NCI-H524 treated with DMSO at 0.1 percent for 48 hours (cell line): ENCODE measurements at places on chromosomes 12 and 14.

GRCh38 chr14:60116181-60116580, 24.5 kb downstream of the PCNX4 start:
- DNase-seq: no peak

GRCh38 chr14:67784244-67784823, 32.1 kb downstream of the ZFYVE26 start:
- DNase-seq: no peak

DNA sequence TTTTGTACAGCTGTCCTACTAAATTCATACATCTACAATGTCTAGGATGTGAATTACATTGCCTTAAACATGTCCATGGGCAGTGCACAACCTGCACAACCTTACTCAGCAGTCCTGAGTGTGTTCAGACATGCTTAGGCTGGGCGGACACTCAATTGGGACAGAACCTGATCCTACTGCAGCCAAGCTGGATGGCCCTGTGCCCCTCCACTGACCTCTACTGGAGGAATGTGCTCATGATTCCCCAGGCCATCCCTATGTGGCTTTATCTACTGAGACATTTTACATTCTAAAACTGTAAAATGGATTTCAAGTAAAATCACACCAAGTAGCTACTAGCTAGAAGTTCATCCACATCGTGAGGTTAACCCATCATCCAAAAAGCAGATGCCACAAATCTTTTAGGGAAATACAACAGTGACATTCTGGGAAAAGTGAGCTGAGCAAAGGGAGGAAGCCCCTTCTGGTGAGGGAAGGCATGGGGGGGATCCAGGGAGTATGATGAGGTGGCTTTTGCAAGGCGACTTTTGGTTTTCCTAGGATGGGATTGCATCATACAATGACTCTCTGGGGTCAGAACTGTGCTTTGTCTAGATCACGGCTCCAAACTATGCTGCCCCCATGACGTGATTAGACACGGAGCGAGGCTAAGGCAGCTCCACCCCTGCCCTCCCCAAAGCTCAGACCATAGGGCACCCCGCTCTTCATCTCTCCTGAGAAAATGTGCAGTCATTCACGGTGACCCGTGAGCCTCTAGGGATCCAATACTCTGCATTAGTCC, 911.7 kb upstream of the TMEM132C start:
- no peak for DNase-seq

- no peak for DNase-seq
Observed at GRCh38 chr12:104654665-104655609, 198.2 kb downstream of the CHST11 start.

GRCh38 chr12:15698377-15698871, 90.8 kb downstream of the EPS8 start:
- DNase-seq: no peak

GRCh38 chr14:70934502-70935134, 27.4 kb downstream of the PCNX1 start:
- no peak for DNase-seq

DNA sequence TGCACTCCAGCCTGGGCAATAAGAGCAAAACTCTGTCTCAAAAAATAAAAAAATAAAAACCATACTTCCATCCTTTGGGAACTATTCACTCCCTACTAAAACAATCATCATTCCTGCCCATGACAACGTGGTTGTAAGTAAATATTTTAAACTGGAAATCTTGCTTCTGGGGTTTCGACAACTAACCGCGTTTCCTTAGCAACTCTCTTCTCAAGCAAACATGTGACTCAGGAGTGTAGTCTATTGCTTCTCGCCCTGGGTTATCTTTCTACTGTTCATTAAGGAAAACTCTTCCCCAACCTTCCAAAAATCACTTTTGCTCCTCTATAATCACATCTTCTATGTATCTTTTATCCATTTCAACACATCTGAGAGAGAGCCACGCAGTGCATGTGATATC, 21.8 kb downstream of the APPL2 start:
- DNase-seq: no peak

DNA sequence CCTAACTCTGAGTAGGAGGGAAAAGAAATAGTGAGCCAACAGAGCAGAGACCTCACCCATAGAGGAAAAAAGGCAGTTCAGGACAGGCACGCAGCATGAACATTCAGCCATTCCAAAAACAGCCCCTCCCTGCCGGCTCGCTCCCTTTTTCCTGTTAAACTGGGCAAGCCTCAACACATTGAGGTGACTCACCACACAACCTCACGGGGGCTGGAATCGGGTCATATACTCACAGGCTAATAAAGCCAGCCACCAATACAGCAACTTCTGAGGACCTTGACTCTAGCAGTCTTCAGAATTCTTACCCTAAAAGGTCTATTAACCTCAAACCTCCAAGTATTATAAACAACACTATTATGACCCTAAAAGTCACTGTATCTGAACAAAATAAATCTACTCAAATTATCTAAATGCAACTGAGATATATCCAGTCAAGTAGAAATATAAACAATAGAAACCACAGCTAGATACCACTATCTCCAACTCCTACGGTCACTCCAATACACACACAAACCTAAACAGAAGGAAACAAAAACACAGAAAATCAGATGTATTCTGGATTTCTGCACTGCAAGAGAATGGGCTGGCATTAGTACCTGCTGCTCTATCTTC, 6.3 kb downstream of the YBX3 start:
- DNase-seq: no peak

DNA sequence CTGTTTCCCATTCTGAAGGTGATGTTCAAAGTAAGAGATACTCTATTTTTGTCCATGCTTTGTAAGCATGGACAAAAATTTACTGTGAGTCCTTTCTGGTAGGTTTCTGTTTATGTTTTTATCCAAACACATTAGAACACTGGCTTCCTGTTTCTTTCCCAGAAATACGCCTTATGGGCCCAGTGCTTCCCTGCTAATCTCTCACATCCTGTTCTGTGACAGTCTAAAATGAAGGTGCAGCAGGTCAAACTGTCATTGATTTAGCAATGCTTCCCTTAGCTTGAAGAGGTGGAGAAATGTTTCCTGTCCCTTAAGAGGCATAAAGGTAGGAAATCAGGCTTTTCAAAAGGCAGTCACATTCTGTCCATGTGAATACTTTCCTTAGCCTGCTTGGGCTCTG, 305.6 kb downstream of the RPS29 start:
- DNase-seq: no peak

DNA sequence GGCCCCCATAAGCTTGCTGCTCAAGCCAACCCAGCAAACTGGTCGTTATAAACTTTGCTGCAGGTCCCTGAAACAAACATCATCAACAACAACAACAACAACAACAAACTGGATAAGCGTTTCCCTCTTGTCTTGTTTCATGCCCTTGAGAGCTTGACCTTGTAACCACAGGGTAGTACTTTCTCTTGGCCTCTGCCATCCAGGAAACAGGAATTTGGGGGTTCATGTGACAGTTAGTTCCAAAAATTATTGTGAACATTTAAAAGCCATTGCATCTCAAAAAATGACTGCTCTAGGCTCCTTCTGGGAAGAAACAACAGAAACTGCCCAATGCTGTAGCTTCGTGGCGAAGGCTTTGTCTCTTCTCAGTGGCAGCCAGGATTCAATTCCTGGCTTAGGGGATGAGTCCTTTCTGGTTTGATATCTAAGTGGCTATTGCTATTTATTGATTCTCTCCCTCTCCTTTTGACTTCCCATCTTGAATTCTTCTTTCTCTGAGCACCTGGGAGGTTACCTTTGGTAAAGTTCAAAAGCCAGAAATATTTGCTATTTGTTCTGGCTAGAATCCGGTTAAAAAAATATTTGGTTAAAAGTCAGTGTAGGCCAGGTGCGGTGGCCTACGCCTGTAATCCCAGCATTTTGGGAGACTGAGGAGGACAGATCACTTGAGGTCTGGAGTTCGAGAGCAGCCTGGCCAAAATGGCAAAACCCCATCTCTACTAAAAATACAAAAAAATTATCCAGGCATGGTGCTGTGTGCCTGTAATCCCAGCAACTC, 52.0 kb upstream of the CPM start:
- DNase-seq: no peak

DNA sequence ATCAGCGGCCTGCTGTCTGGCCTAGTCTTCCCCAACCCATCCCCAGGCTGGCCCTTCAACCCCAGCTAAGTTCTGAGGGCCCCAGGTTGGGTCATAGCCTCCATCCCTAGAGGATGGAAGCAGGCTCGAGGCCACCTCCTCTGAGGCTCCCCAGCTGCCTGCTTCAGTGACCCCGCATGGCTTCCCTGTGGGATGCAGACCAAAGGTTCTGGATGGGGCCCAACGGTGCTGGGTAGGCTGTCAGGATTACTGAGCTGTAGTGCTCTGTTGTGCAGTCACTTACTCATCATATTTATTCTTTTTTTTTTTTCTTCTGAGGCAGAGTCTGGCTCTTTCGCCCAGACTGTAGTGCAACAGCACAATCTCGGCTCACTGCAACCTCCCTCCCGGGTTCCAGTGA, 92.0 kb downstream of the IRF2BPL start:
- DNase-seq: no peak

- no peak for DNase-seq
Observed at GRCh38 chr14:70149596-70150165, 39.1 kb downstream of the SLC8A3 start.

DNA sequence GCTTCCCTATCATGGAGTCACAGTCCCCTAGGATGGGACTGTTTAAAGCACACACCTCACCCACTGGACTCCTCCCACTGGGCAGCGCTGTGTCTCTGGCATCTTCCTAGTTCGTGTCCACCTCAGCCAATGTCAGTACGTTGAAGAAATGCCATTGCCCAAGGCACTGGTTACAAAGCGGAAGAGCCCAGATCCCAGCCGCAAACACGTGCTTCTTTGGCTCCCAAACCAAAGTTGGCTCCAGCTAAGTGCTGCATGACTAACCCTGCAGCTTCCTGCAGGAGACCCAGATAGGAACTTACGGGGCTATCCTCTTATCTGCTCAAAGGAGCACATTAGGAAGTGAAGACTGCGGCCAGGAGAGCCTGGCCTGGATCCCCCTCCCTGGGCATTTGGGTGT, 9.3 kb downstream of the SYNE3 start:
- no peak for DNase-seq

DNA sequence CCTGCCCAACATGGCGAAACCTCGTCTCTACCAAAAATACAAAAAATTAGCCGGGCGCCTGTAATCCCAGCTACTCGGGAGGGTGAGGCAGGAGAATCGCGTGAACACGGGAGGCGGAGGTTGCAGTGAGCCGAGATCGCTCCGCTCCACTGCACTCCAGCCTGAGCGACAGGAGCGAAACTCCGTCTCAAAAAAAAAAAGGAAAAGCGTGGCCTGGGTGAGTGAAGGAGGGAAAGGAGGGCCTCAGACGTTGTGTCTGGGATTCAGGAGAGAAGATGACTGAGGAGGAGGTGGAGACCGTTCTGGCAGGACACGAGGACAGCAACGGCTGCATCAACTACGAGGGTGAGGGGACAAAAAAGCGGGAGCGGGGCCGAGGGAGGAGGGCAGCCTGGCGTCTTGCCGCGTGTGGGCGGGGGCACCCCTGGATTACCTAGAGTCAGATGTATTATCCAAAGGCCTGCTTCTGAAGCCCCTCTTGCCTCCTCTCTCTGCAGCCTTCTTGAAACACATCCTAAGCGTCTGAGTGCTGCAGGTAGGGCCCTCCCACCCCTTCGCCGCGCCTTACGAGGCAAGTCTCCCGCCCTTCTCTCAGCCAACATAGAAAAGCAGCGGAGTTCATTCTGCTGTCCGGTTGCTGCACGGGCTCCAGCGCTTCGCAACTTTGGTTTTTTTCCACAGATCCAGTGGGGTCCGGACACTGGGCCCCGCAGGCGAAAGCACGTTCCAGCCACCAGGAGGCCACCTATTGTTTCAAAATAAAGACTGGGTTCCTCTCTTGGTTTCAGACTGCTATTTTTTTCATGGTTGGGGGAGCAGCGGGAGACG, 744 bp upstream of the MYL6 start:
- DNase-seq: peak; percentile 62

- DNase-seq: no peak
Observed at GRCh38 chr12:127567531-127567930, 699.4 kb upstream of the TMEM132C start.

DNA sequence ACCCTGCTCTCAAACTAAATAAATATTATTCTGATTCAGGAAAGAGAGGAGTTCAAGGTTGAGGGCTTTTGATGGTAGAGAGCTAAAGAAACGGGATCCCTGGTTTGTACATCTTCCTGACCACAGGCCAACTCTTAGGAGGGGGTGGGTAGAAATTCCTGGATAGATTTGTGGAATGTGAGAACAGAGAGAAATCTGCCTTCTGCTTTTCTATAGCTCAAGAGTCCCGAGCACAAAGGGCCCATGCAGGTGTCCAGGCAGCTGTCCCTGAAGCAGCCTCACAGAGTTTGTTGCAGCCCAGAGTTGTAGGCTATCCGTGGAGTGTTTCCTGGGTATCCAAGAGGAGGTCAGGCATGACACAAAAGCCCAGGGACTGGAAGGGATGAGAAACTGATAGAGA, 198.6 kb downstream of the BCAT1 start:
- no peak for DNase-seq

GRCh38 chr12:94186278-94187241, 38.2 kb downstream of the PLXNC1 start:
- DNase-seq: peak; percentile 56

- DNase-seq: no peak
Observed at GRCh38 chr14:64691376-64691775, 12.8 kb upstream of the PLEKHG3 start.

DNA sequence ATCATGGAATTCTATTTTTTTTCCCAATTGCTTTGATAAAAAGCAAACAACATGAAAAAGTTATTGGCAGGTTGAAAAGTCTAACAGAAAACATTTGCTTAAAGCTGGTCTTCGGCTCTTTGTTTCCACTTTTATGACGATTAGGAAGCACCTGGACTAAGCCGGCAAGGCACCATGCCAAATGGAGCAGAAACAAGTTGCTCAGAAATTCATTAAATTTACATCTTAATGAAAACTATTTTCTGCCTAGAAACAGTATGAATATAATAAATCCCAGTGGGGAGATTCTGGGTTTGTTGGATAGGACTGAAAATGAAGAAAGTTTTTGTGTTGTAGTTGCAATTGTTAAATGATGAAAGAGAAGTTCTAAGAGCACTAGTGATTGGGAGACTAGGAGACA, 51.4 kb upstream of the OR9K2 start:
- no peak for DNase-seq

GRCh38 chr12:9796346-9796745, 30.9 kb upstream of the KLRF1 start:
- DNase-seq: no peak

DNA sequence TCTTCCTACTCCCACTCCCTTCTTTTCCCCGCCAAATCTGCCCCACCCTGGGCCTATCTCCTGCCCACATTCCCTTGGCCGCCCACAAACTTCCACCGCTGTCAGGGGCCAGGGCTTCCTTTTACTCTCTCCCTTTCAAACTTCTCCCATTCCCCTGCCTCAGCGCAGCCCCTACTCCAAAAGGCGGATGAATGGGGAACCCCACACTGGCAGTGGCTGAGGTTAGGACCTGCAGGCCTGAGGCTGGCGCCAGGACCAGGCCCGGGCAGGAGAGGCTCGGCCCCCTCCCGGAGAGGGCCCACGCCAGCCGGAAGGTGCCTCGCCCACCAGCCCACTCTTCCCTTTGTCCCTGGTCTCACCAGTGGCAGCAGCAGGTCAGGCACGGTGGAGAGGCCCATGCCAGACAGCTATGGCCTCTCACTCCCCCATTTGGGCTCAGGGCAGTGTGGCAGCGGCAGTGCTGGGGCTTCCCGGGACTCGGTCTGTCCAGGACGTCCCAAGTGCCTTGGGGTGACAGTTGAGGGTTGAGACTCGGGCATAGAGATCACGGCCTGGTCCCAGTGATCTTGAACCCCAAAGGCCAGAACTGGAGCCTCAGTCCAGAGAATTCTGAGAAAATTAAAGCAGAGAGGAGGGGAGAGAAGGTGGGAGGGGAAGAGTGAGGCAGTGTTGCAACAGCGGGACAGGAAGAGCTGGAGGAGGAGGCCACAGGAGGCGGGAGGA, at the start of gene TNFRSF1A:
Gene TNFRSF1A (minus strand): TSS at position 660 of the 723 bp plus-strand sequence. CDS start 262 bp downstream, at position 398.
- no peak for DNase-seq
